ENCODE measurements at places on chromosomes 6 and 20.

DNA sequence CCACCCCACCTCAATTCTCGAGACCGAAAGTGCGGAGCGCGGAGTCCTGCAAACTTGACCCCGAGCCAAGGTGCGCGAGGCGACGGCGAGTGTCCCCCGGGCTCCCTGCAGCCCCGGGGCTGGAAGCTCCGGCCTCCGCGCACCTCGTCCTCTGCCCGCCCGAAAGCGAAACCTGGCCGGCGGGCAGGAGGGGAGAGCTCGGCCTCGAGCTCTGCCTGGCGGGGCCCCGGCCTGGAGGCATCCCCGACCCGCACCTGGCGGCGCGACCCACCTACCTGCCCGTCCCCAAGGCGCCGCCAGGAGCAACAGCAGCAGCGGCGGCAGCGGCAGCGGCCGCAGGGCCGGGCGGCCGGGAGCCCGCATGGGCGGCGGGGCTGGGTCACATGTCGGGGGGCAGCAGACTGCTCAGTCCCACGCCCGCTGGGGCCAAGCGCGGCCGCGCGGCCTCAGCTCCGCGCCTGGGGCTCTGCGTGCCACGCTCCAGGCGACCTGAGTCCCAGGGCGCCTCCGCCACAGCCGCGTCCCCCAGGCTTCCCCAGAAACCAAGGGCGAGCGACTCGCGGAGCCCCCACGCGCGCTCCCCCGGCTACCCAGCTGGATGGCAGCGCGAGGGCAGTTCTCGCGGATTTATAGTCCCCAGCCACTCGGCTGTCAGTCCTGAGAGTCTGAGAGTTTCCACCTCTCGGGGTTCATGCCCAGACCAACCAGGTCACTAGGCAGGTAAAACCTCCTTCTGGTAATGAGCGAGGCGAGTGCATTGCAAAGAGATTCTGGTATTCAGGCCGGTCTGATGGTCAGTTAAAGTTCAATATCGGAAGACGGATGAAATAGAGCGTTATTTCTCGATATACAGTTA, at the start of gene IL20RA:
TSS of gene IL20RA (minus strand) at position 600 of the 856 bp plus-strand sequence. CDS start at position 363, 237 bp downstream.
- DNase-seq = peak; percentile 1

- DNase-seq = peak; percentile 75
Observed at GRCh38 chr6:3732345-3733141, 19.0 kb downstream of the PXDC1 start.

DNA sequence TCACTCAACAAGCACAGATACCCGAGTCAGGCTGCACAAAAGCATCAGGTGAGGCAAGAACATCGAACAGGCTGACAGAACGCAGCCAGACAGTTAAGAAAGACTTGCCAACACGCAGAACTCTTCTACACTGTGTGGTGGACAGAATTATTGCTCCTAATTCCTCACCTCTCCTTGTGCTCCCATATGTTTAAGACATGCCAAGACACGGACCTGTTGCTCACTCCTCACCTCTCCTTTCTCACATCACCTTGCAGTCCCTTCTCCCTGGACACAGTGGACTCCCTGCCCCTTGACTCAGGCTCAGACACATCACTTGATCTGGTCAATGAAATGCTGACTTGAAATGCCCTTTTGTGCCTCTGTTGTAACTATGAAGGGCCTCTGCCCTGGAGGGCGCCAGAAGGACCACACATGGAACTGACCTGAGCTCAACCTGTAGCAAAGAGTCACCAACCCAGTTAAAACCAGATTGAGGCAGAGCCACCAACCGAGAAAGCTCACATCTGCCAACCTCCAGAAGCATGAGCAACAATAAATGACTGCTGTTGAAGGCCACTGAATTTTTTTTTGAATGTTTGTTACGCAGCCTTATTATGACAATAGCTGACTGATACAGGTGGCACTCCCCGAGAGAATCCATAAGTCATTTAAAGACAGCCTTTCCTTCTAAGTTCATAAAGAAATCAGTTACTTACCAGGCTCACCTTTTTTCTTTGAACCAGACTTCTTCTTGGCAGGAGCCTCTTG, 24.0 kb downstream of the RRBP1 start:
- no peak for DNase-seq

- no peak for DNase-seq
Observed at GRCh38 chr6:159874435-159874834, 16.4 kb upstream of the MAS1 start.

DNA sequence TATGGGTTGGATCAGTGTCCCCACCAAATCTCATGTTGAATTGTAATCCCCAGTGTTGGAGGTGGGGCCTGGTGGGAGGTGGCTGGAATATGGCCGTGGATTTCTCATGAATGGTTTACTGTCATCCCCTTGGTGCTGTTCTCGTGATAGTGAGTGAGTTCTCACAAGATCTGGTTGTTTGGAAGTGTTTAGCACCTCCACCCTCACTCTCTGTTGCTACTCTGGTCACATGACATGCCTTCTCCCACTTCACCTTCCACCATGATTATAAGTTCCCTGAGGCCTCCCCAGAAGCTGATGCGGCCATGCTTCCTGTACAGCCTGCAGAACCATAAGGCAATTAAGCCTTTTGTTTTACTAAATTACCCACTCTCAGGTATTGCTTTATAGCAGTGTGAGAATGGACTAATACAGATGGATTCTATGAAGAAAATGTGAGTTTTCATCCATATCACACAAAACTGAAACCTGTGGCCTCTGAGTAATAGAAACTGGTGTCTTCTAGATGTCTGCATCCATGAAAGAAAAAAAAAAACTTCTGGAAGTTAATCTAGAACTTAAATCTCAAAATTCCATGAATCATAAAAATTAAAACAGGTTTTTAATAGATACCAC, 39.3 kb downstream of the MBOAT1 start:
- no peak for DNase-seq

DNA sequence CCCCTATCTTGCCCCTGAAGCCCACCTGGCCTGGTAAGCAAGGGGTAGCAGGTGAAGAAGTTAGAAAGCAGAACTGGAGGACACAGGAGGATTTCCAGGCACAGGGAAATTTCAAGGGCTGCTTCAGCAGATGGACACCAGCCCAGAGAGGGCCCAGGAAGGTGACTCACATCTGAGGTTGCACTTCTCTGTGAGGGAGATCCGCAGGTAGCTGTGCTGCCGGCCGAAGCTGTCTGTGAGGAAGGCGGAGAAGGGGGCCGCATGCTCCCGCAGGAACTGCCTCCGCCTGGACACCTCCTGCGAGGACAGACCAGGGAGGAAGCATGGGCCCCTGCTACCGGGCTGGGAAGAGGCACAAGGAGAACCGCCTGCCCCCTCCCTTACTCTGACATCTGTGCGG, 7.1 kb downstream of the MOCS1 start:
- DNase-seq = no peak

- DNase-seq = no peak
Observed at GRCh38 chr6:47473791-47474346, 3.7 kb upstream of the CD2AP start.

- DNase-seq = no peak
Observed at GRCh38 chr20:58140787-58141425, 87.5 kb downstream of the ANKRD60 start.

DNA sequence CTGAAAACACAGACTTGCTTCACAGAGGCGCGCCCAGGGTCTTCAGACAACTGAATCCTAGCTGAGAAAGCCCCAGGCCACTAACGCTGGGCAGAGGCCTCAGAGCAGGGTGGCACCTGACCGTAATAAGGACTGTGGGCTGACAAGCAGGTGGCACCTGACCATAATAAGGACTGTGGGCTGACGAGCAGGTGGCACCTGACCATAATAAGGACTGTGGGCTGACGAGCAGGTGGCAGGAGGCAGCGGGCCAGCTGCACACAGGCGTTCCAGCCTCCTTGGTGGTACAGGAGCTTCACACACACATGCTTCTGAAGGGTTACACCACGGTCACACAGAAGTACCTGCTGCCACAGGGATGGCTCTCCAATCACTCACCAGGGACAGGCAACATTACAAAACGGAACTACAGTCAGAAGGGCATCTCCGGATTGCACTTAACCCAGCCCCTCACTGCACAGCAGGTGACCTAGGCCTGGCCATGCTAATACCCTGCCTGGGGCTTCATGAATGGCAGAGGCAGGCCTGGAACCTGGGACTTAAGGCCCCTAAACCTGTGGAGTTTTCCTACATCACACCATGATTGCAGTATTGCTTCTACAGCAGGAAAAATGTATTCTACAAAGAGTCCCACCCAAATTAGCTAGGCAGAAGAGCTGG, 50.8 kb downstream of the PSMG4 start:
- DNase-seq = no peak

DNA sequence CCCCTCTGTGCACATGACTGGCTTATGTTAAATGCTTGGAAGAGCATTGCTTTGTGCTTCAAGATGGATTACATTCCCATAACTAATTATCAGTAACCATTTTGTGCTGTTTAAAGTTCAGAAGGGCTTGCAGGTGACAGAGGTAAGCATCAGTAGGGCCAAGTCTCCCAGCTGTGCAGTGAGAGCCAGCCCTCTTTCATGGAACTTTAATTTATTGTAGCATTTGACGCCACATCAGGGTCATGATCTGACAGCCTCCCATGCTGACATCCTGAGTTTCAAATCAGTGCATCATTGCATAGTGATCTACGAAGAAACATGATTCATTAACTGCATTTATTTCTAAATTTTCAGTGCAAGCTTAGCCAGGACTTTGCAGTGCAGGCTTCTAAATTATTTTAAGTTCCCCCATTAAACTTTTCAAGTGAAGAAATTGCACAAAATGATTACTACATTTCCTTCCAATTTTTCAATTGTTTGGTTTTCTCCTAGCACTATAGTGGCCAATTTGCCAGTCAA, 380.9 kb downstream of the UTRN start:
- no peak for DNase-seq

DNA sequence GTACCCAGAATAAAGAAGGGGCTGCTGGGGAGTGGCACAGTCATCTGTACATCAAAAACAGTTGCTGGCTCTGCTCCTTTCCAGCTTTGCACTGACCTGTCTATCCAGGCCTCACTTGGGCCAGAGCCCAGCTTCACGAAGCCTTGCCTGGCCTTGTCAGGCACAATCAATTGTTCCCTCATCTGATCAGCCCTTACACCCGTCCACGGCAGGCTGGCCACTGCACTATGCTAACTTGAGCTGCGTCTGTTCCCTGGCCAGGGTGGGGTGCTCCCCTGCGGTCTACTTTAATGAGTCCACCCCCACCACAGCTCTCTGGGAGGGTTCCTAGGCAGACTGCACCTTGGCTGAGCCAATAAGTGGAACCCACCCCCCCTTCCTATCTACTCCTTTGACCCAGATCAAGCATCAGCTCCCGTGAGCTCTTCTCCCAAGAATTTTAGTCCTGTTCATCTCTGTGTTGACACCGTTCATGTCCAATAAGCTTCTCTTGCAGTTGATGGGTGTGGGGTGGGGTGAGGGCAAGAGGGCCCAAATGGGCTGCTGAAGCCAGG, 74.3 kb upstream of the MLN start:
- DNase-seq = no peak

DNA sequence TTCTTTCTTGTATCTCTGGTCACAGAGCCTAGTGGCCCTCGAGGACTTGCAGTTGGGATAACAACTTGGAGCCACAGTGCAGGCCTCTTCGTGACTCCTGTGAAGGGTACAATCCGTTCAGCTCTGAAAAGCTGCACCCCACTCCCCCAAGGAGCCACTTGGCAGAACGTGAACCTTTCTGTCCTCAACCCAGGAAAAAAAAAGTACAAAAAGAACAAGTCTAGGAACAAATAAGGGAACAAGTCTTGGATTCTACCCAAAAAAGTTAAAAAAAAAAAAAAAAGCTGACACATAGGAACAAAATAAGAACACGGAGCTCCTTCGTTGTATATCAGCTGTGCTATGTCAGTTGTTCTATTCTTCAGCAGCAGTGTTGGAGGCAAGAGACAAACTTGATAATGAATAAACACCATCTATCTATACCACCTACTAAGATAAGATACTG, 77.9 kb upstream of the TULP1 start:
- no peak for DNase-seq

DNA sequence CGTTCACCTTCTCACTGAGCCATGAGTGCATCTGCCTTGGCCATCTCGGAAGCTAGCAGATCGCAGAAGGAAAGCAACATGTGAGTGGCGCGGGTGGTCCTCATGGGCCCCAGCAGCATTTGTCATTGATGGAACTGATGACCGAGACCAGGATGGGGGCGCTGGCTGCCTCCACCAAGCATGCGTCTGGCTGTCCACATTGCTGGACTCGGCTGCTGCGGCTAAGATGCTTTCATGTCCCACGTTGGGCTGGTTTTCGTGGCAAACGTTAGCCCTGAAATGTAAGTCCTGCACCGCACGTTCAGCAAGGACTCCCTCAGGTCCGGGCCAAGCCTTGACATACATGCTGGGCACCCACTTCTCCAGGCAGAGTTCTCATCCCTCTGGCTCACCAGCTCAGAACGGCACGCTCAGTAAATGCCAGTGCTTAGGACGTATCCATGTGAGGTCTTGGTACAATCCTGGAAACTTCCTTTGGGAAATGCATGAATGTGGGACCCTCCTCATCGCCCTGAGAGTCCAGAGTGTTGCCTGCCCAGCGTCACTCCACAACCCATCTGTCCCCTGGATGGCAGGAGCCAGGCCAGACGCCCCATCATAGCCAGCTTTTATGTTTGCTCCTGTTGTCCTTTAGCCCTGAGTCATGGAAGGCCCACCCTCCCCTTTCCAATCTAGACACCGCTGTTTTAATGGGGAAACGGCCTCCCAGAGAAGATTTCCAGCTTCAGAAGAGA, 8.4 kb downstream of the SLCO4A1 start:
- DNase-seq = no peak

DNA sequence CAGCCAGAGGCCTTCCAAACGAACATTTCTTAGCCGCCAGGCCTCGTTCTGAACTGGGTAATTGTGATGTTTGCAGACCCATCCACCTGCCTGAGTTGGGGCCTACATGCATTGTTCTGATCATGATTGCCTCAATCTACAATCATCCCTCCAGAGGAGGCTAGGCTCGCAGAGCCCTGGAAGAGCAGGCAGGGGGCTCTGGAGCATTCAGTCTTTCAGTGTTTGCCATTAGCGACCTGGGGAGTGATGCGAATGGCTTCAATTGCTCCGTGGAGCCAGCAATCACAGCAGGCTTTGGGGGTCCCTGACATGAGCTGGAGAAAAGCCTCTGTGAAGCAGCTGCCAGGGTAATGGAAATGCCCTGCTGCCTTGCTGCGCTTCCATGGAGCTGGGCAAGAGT, 22.0 kb downstream of the SNAP25 start:
- no peak for DNase-seq

DNA sequence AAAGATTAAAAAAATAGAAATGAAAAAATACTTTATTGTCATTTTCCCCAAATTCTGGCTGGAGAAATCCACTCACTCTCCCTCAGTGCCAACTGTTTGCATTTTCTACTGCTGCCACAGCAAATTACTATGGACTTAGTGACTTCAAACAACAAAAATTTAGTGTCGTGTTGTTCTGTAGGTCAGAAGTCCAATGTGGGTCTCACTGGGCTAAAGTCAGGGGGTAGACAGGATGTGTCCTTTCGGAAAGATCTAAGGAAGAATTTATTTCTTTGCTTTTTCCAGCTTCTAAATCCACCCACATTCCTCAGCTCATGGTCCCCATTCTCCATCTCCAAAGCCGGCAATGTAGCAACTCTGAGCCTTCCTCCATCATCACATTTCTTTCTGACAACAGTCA, 453.3 kb downstream of the KIF16B start:
- no peak for DNase-seq

DNA sequence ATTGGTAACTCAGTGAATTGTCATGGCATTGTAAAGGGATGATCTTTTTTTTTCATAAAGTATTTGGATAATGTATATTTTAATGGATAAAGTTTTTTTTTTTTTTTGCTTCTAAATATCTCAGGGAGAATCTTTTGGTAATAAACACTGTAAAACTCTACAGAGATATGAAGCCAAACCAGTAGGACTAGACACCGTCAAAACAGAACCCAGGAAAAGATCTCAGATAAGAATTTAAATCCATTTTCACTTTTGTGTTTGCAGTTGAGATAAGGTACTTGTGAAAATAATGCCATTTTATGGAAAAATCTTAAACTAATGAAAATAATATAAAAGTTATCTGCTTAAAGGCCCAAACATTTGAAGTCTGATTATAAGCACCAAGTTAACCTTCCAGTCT, 27.0 kb downstream of the FAM83B start:
- no peak for DNase-seq

Measured in neural crest cell (in vitro differentiated cells).